ENCODE measurements at places on chromosomes 3 and 15.

DNA sequence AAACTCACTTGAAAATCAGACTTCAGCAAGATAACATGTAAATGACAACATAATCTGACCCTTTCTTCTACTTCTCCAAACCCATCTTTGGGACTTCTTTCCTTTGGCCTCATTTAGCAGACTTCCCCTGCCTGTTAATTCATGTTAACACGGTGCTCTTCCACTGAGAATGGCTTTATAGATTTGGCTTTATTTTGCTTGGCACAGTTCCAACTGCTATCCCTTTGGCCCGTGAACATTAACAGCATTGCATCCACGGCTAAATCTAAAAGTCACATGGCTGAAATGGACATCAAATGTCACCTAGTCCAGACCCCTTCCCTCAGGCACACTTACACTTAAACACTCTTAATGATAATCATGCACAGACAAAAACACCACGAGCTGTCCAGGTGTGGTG, 3.8 kb downstream of the ZMAT3 start:
- no peak for DNase-seq

- DNase-seq: no peak
Measured at GRCh38 chr3:171980578-171981270, 58.7 kb upstream of the FNDC3B start.

GRCh38 chr15:97234851-97235610, 725.5 kb upstream of the ARRDC4 start:
- no peak for DNase-seq

GRCh38 chr3:64382153-64382552, 156.9 kb upstream of the PRICKLE2 start:
- no peak for DNase-seq

DNA sequence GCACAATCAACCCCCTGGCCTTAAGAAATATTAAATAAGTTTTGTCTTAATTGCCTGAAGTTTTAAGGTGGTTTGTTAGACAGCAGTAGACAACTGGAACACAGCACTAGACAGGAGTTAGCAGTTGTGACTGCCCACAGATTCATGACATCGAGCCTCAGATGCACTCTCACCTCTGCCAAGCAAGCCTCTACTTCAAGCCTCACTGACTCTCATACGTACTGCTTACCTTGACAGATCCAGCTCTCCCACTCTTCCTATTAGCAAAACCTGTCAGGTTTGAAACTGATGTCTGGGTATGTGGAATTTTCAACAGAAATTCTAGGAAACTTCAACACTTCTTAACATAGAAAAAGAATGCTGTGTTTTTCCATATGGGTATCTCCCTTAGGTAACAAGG, 382.9 kb upstream of the DPH6 start:
- DNase-seq: no peak

- DNase-seq: no peak
Measured at GRCh38 chr3:58691997-58692396, 25.4 kb upstream of the FAM3D start.

DNA sequence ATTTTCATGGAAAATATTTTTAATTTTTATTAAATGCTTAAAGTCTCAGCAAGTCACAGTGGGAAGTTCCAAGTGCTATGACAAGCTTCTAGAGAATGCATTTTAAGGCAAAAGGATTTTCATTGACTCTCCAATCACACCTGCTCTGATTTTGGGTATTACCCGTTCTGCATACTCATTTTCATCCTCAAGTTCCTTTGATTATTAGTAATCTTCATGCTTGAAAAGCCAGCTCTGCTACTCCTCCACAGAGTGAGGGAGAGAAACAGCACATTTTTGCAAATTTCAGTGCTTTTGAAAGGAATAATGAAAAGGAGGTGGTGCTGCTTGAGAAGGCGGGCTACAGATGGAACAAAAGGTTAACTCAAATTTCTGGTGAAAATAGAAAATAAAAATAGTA, 450.7 kb downstream of the NSUN3 start:
- no peak for DNase-seq

GRCh38 chr3:182925330-182925943, 54.9 kb downstream of the DCUN1D1 start:
- DNase-seq: no peak

DNA sequence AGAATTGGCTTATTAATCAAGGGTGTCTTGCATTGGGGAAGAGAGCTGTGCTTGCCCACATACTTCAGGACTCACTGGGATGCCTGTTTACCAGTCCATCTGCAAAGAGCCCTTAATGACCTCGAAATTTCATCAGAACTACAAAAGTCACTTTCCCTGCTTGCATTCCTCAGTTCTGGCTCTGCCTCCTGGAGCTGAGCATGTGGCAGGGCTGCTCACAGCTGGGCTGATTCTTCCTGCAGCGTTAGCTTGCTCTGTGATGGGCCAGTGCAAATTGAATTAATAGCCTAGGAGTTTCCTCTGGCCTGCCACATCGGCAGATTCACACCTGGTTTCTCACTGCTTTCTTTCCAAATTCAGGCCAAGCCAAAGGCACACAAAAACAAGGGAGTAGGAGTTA, 108.9 kb downstream of the DUT start:
- no peak for DNase-seq

GRCh38 chr15:63599401-63600000, 2.3 kb downstream of the FBXL22 start:
- DNase-seq: no peak

- DNase-seq: no peak
Measured at GRCh38 chr3:77446761-77447160, 406.9 kb downstream of the ROBO2 start.

- DNase-seq: no peak
Measured at GRCh38 chr15:44084770-44085169, 110.3 kb downstream of the FRMD5 start.

DNA sequence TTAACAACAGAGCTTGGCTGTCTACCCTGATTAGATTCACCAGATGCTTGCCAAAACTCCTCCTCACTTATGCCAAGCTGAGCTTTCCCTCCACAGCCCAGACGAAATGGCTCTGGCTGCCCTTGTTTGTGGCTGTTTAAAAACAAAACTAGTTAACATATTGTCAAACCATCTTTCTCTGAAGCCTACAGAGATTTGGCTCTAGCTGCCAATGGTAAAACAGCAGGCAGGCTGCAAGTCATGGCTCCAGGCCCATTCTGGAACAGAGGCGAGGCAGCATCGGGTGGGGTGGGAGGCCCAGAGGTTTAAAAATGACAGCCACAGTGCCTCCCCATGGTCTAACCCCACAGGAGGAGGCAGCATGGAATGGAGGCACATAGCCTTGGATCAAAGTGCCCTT, 75.9 kb downstream of the SCN5A start:
- DNase-seq: no peak

DNA sequence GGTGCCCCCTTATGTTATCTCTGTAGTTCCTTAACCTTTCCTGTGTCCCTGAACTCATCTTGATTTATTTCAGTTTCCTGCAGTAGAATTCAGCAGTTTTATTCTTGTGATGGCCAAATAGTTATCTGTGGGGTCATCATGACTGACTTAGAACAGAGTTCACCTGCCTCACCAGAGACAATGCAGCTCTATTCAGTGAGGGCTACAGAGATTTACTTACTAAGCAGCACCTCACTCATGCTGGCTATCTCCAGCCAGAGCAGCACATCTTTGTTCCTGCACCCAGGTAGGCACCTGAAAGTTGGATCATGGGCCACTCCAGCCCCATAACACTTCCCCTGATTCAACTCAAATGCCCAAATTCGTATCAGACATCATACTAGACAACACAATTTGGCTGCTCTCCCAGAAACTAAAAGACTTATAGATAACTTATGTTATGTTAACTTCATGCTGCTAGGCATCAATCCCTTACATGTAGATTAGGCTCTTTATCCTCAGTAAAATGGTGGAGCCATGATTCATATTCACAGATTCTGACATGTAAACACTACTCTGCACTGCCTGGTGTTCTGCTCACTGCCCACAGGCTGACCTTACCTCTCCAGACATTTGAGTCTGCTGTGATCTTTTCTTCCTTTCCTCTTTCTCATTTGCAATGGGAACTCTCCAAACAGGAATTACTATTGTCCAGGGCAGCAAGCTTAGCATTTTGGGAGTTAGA, 9.3 kb upstream of the GOLGB1 start:
- DNase-seq: no peak

DNA sequence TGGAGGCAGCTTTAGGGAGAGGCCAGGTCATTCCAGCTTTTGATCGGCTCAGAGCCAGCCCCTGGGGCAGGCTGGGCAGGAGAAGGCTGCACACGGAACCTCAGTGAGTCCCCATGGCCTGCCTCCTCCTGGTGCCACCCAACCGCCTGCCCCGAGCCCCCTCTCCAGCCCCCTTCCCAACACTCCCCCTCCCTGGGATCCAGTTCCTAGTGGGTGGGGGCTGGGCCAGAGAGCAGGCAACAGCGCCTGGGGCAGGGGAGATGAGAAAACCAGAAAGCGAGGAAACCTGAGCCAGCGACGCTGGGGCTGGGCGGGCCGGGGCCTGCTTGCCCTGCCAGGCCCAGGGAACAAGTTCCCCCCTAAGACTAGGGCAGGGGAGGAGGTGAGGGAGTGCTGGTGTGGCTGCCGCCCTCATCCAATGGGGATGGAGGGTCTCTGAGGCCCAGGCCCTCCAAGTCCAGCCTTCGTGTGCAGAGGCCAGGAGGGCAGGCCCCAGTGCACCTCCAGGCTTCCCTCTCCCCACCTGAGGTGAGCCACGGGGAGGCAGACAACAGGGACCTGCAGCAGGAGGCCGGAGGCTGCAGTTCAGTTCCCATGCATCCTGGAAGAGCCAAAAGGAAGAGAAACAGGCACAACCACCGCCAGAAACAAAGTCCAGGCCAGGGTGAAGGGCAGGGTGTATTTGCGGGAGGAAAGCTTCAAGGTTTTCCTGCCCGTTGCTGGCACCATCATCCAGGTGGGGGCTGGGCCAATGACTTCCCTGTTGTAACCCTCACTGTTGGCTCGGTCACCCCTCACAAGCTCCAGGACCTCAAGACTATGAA, 4.0 kb upstream of the SEMA3F start:
- no peak for DNase-seq

DNA sequence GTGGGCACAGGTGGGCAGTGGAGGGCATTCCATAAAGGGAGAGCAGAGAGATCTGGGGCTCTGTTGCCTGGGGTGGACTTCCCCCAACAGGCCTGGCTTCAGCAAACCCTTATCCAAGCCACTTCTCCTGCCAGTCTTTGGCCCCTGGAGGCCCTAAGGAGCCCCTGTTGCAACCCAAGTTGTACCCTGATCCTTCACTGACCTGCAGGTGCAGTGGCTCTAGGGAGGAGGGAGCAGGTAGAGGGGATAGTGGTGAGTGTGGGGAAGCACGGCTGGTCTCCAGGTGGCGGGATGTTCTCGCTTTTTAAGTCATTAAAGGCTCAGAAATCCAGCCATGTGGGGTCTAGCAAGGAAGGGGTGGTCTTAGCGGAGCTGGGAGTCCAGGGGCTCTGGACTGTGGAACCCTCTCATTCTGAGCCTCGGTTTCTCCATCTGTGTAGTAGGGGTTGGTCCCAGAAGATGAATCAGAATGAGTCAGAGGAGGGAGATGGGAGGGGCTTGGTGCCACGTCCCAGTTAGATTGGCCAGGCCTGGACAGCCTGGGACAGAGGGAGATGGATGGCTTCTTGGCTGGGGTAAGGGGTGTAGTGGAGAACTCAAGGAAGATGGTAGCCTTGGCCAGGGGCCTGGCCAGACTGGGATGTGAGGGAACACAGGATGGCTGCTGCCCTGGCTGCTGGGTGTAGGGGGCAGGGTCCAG, 2.6 kb downstream of the ZBTB47 start:
- DNase-seq: no peak

DNA sequence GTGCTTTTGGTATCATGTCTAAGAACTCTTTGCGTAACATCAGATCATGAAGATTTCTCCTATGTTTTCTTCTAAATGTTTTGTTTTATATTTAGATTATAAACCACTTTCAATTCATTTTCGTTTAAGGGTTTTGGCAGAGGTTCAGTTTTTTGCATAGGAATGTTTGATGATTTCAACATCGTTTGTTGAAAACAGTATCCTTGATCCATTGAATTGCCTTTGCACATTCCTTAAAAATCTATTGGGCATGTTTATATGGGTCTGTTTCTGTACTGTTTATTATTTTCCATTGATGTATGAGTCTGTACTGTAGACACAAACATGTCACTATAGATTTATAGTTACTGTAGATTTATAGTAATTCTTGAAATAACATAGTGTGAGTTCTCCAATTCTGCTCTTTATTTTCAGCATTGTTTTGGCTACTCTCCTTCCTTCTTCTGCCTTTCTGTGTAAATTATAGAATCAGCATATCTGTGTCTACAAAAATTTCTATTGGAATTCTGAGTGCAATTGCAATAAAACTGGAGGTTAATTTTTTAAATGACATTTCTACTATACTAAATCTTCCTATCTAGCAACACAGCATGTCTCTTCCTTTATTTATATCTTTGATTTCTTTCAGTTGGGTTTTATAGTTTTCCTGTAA, 374.0 kb downstream of the SV2B start:
- DNase-seq: no peak

GRCh38 chr3:169356284-169356955, 307.1 kb downstream of the MECOM start:
- DNase-seq: no peak

DNA sequence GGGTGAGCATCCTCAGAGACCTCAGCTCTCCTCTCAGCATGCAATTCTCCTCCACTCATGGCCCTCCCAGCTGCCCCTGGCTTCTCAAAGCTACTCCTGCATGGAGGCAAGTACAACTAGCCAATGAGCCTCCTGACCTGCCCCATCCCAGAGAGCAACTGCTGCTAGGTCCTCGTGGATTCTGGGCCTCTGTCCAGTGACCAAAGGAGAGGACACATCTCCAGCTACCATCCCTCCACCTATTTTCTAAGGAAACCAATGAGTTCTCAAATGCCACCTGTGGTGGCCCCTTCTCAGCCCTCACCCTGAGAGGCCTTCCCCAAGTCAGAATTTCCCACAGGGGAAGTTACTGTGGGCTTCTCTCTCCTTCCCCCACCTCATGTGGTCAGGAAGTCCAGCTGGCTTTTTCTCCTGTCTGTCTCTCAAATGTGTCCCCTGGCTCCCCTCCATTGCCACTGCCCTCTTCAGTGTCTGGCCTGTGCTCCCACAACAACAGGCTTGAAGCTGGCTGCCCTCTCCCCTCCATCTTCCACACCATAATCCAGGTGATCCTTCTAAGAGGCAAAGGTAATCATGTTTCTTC, 43.0 kb downstream of the LIPC start:
- no peak for DNase-seq

GRCh38 chr15:90905306-90906180, 2.4 kb downstream of the MAN2A2 start:
- no peak for DNase-seq

GRCh38 chr15:66905954-66906353, 159.4 kb upstream of the SMAD3 start:
- no peak for DNase-seq

DNA sequence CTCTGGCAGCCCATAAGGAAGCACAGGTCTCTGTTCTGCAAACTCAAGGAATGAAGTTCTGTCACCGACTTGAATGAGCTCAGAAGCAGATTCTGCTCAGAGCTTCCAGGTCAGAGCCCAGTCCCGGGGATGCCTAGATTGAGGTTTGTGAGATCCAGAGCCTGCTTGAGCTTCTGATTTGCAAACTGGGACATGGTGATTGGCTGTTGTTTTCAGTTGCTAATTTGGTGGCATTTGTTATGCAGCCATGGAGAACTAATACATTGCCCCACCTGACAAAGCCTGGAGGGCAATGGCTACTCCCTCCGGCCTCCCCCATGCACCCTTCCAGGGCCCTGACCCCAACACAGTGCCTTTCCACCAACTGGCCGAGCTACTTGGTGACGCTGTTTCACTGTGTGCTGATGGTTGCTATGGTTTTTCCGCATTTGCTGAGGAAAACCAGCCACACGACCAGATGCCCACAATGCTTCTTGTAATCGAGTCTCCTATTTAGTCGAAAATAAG, 379.5 kb upstream of the ATP10A start:
- no peak for DNase-seq

GRCh38 chr3:8885536-8886316, 77.5 kb downstream of the RAD18 start:
- DNase-seq: no peak

Data from stimulated activated CD4-positive, alpha-beta T cell treated with anti-CD3 and anti-CD28 coated beads, TNF-alpha, amount 100 ng/mL, for 1 hour (primary cell).